ENCODE measurements at places on chromosomes 12 and 14.

- DNase-seq, result no peak
Observed at GRCh38 chr14:103923863-103924262, 4.4 kb upstream of the TDRD9 start.

- DNase-seq, result no peak
Observed at GRCh38 chr14:90531497-90531896, 134.7 kb downstream of the CALM1 start.

DNA sequence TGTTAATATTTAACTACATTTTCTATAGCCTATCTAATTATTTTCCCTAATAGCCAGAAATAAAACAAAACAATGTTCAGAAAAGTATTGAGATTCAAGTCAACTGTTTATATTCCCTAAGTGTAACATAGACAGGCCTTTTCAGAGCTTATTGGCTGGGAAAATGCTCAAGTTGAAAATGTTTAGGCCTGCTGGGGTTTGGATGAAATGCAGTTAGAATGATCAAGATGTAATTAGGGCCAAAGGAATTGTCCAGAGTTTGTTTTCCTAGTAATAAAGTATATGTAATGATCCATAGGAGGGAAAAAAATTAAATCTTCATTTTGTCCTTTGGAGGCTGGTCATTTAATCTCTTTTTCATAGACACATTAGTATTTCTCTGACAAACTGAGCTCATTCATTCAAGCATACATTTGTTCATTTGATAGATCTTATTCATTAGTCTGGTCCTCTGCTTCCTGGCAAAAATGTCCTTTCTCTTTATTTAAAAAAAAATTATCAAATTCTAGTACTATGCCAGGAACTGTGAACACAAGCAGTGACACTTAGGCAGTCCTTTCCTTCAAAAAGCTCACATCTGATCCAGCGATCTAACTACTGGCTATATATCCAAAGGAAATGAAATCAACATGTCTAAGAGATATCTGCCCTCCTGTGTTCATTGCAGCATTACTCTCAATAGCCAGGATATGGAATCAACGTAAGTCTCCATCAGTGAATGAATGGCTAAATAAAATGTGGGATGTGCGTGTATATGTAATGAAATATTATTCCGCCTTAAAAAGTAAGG, 40.1 kb upstream of the NEDD1 start:
- no peak for DNase-seq

DNA sequence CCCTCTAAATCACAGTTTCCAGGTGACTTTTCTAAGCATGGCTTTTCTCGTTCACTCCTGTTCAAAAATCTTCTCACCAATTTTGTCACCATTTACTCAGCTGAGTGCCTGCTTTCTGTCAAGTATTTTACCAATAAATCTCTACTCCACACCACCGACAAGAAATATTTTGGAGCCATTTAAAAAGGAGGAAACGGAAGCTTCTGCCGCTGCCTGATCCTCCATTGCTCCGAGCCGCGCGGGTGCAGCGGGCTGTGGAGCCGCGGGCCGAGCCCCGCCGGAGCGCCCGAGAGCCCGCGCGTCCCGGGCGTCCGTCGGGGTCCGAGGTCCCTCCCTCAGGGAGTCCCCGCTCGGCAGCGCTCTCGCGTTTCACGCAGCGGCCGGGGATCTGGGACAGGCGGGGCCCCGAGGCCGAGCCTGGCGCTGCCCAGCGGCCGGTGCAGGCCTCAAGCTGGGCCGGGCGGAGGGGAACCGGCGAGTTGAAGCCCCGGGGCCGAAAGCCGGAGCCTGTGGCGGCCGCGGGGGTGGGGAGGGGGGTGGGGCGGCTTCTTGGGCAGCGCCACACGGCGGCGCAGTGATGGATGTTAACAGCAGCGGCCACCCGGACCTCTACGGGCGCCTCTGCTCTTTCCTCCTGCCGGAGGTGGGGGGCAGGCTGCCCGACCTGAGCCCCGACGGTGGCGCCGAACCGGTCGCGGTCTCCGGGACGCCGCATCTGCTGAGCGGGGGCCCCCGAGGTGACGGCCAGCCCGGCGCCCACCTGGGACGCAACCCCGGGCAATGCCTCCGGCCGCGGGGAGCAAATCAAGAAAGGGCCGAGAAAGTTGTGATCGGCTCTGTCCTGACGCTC, 1.1 kb upstream of the HEBP1 start:
- no peak for DNase-seq

DNA sequence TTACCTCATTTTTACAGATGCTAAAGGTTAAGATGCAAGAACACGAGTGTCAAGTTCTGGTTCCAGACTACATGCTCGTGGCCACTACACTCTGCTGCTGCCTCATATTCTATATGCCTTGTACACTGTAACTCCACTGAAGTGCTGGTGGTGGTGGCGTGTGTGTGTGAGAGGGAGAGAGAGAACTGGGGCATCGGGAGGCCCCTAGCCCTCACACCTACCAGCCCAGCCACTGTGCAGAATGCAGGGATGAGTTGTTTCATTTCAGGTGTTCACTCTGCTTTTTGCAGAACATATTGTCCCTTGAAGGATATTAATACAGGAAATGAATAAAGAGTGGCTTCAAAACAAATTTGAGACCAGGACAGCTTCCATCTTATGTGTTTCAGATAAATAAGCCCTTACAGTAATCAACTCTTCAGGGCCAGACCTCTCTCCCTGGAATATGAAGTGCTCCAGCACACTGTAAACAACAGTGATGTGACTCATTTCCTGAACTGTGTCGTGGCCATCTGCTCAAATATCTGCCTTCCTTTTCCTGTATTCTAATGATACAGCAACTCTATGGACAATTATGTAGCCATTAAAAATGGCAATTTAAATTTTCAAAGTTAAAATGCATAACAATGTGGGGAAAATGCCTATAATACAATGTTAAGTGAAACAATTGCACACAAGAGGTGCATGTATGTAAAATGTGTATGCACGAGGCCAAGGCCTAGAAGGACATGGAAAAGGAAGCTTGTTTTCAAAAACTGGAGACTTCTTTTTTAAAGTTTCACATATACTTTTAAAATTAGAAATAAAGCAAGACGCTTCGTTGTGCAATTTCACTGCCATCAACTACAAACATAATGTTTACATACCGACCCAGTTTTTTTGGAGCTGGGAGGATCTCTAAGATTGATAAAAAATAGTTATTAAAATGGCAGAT, 215.4 kb downstream of the PELI2 start:
- peak; percentile 23 for DNase-seq

DNA sequence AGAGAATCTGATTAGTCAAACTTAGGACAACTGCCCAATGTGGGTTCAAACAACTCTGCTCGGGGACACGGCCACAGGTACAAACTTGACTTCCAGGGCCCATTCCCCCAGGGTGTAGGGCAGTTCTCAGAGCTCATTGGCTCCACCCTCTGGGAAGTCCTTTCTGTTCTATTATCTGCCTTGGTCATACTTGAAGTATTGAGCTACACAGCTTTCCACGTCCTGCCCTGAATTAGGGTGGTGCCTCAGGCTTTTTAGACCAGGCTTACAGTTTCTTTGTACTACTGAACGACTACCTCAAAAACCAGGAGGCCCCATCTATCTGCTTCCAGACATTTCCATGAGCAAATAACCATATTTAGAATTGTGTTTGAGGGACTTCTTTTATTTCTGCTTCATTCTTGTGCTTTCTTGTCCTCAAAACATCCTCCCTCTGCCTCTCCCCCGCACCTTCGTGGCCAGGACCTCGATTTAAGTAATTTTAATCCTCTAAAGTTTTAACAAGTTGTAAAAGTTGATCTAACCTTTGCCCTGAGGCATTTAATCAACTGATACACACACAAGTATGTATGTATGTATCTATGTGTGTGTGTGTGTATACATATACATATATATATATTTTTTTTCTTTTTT, 281.7 kb upstream of the AMIGO2 start:
- DNase-seq, result no peak

Data from BJ (cell line).